ENCODE measurements at places on chromosomes 3 and 15.
A peak's percentile ranks its signal among the peaks of the same experiment; 100 is the strongest.

- no peak for DNase-seq
Observed at GRCh38 chr3:10974746-10975375, 17.7 kb upstream of the SLC6A1 start.

DNA sequence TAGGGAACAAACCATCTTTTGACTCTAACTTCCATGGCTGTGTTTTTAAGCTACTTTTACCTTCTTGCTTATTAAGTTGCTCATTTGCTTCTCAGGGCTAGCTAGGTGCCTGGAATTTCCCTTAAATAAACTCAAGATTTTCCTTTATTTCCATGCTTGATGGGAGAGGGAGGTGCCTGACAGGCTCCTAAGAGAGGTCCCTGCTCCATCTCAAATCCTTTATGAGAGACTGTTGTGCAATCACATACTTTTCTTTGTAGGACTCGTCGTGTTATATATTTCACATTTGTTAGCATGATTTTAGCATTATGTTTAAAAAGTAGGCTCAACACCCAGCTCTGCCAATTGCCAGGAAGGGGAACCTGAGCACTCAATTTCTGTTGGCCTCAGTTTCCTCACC, 95.7 kb downstream of the SAMMSON start:
- no peak for DNase-seq

DNA sequence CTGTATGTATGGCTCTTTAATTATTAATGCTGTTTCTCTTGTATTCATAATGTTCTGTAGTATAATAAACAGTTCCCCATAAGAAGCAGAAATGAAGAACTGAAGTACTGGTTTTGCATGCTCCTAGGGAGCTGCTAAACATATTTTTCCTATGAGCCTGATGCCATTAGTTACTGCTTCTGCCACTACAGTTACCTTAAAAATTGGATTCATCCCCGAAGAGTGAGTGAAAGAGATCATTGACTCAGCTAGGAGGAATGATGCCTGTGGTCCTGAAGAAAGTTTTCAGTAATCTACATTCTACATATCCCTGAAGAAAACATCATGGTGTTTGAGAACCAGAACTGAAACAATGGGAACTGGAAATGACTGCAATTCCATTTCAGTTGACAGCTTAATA, 37.1 kb upstream of the ST3GAL6 start:
- DNase-seq, result no peak

GRCh38 chr3:13277196-13277813, 142.8 kb downstream of the NUP210 start:
- DNase-seq, result peak; percentile 57

- DNase-seq, result no peak
Observed at GRCh38 chr15:64651601-64652191, 123.7 kb downstream of the RBPMS2 start.

DNA sequence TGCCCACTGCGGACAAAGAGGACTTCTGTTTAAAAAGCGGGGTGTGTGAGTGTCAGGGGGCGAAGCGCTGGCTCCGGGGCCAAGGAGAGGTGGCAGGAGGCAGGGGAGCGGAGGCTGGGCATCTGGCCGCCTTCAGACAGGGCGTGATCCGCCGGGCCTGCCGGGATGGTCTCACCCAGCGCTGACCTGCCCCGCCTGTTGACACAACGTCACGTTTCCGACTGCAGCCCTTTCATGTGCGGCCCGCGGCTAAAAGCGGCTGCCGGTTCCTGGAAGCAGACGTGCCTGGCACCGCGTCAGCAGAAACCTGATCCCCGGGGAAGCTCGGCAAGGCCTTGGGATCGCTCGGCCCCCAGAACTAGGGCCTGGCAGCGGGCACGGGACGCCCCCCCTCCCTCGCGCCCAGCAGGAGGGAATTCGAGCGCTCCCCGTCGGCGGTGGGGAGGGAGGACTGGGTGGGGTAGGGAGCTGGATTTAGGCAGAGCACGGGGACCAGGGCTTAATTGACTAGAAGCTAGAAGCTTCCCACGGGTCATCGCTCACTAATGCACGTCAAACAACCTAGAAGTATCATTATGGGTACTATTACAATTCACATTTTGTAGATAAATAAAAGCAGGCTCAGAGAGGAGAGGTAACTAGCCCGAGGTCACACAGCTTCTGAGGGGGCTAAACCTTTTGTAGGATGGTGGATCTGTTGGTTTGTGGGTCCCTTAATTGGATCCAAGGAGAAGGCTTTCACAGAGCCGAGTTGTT, 7.7 kb downstream of the BHLHE40 start:
- DNase-seq, result peak; percentile 79

- no peak for DNase-seq
Observed at GRCh38 chr3:149061776-149062175, 24.6 kb downstream of the HLTF start.

DNA sequence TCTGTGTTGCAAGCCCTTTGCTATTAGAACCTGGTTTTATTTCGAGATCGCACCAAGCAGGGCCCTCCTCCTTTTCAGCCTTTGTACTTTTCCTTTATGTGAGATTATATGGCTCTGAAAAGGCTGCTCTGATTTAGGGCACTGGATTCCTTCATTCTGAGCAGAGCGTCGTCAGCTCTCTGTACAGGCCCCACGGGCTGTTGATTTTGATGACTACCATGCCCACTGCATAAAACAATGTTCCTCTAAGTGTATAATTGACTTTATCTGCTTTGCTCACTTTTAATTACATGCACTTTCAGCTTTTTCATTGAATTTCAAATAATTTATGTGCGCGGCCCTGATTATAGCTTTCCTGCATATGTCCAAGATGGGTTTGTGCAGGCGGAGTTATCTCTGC, 4.4 kb upstream of the PSMD6 start:
- DNase-seq, result no peak

- DNase-seq, result no peak
Observed at GRCh38 chr3:146881966-146882760, 277.0 kb upstream of the PLSCR5 start.

- no peak for DNase-seq
Observed at GRCh38 chr3:45907769-45908705, 21.7 kb downstream of the CCR9 start.

GRCh38 chr3:7682822-7683229, 818.8 kb upstream of the LMCD1 start:
- no peak for DNase-seq

- peak; percentile 78 for DNase-seq
Observed at GRCh38 chr15:63048776-63049665, 6.5 kb downstream of the TPM1 start.

DNA sequence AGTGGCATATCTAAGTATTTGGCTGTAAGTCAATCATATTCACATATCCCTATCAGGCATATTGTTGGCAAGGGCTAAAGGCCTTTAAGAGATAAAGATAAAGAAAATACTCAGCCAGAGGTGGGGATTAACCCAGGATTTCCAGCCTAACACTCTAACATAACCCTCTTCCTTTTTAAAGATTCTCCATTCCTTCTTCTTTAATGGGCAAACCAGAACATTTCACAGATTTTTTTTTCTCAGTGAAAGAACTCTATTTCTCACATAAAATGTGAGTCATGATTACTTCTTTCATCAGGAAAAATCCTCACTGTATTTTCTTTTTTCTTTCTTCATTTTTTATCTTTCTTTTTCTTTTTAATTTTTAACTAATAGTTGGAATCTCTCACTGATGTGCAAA, 200.4 kb downstream of the NR1D2 start:
- no peak for DNase-seq

DNA sequence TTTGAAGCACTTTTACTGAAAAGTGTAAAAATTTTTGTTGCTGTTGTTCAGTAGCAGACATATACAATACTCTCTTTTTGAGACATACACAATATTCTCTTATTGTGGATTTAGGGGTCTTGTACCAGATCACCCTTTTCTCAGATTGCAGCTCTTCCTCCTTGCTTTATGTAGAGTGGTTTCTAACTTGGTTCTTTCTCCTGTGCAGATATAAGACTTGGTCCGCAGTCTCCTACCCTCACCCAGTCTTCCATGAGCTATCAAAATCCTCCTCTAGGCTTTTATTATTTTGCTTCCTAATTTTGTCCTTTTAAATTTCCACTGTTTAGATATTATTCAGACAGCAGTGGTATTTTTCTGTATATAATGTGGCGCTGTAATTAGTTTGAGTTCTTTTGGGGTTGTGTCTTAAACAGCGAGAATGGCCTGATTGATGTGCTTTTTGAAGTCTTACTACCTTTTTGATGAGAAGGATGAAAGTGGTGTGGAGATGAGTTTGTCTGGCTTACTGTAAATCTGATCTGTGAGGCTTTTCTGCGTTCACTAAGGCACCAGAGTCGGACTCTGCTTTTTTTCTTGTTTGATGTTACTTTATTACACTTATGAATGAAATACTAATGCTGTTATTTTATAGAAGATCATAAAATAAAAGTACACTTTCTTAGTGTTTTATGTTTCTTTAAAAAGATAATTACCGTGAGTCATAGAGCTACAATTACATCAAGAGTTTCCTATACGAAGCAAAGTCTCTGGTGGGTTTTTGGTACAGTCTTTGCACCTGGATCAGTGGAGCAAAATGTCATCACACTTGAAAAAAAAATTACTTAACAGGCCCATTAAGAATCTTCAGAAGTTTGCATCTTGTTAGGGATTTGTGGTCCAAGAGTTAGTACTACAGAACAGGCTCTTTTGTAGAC, 27.8 kb downstream of the FNDC3B start:
- no peak for DNase-seq

DNA sequence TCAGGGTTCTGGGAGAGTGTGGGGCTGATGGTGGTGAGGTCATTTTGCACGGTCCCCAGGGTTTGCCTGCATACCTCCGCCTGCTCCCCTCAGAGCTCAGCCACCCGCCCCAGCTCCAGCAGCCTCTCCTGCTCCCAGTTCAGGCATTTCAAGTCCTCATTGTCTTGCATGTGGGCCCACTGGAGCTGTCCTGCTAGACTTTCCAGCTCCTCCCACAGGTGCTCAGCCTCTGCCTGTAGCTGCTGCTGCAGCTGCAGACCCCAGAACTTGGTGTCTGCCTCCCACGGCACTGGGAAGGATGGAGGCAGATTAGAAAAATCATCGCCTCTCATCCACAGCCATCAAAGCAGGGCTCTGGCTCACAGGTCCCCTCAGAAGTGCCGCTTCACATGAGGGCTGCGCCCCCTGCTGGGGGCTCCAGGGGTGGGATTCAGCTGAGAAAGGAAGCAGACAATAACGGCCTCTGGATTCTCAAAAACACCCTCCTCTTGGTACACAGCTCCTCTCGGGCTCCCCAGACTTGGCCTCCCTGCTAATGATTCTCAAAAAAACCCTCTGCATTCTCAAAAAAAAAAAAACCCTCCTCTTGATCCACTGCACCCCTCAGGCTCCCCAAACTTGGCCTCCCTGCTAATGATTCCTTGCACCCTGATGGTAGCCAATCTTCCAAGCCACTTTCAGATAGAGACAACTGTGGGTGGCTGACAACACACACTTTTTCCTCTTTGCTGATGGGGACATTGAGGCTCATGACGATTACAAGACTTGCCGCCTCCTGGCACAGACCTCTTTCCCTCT, 89.3 kb upstream of the C2CD4B start:
- peak; percentile 34 for DNase-seq

DNA sequence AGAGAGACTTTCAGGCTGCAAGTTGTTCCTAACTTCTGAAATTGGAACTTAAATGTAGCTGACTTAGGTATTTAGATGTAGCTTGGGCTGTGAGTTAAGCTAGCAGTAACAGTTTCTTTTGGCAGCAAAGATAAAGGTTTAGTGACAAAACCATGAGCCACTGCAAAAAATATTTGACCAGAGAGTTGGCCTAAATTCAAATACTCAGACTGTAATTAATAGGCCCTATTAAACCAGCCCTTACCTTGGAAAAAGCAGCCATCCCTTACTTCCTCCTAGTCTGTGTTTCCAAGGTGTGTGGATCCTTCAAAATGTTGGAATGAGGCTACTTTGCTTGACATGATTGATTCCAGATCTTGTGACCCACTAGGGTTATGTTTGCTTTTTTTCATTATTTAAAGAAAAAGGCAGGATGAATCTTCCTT, 8.2 kb downstream of the TPM1 start:
- DNase-seq, result no peak

DNA sequence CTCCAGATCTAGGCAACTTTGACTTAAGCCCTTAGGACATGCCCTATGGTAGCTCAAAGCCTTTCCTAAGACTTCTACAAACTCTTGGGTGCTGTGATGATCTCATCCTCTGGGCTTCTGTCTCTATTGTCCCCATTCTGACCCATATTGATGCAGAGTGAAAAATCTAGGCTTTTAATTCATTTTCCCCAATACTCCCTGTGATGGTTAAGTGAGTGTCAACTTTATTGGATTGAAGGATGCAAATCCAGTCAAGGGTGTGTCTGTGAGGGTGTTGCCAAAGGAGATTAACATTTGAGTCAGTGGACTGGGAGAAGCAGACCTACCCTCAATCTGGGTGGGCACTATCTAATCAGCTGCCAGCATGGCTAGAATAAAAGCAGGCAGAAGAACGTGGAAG, 97.3 kb upstream of the NUDT16 start:
- no peak for DNase-seq

DNA sequence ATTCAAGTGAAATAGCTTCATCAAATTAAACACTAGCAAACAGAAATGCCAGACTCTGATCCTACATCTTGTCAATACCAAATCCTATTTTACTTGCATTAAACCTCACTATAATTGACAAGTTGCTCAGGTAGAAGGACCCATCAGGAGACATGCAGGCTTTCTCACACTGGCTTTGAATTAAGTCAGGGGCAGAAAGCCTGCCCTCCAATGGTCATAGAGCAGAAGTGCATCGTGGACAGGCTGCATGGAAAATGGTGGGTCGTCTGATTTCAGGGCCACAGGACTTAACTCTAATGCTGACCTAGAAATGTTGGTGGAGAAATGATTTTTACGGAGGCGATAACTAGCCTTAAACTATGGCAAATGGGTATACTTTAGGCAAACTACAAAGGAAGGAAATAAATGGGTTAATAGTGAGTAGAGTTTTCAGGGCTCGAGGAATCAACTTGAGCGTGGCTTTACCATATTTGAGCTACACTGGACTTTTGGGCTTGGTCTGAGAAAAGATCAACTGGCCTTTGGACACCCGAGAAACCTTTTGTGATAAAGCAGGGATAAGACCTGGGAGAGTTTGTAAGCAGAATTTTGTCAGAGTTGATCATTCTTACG, 283.9 kb downstream of the GRM7 start:
- DNase-seq, result no peak

DNA sequence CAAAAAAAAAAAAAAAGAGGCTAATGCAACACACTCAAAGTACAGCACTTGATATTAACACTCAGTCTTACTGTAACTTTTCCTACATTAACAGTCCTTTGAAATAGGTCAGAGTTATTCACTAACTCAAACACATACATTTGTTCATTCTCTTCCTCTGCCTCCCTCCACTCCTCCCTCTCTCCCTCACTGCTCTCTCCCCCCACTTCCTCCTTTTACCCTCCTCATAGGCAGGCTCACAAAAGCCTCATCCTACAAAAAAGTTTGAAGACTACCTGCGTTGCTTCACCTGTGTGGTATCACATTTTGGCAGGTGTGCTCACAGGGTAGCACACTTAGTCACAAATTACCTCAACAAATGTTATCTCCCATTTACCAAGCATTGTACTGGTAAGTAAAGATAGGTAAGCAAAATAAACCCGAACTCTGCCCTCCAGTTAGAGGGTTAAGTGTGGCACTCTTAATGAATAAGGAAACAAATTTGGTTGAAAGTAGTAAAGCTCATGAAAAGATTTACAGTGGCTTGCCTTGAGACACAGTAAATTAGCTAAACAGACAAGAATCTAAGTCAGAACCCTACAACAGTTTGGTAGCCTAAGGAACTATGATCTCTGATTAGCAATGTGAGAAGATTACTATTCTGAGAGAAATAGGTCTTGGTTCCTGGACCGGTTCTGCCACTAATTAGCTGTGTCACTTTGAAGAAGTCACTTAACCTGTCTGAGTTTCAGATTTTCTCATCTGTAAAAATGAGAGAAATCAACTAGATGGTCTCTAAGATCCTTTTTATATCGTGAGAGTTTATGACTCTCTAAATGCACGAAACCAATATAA, 151.0 kb upstream of the MLF1 start:
- DNase-seq, result no peak

GRCh38 chr15:69556344-69556743, 103.7 kb downstream of the RPLP1 start:
- no peak for DNase-seq

All from cerebellar cortex (tissue), 1 donor.